ENCODE measurements at places on chromosomes 4 and X. TPM values are rescaled to one million over a fixed set of nuclear protein-coding genes. Genes with fewer than 3 reads are reported as not detected.

OTUD6A gene
- total RNA-seq, result not detected

GRCh38 chr4:120544838-120545237 lies 377.7 kb downstream of the PRDM5 start:
- DNase-seq, result no peak

C4orf51 gene
- total RNA-seq, result not detected

PRR32 gene
- total RNA-seq, result not detected

GRCh38 chr4:1177274-1178141 lies 5.1 kb upstream of the SPON2 start:
- DNase-seq, result no peak
